DMS79 (cell line): ENCODE measurements at places on chromosomes 1 and 21.
A peak's percentile ranks its signal among the peaks of the same experiment; 100 is the strongest.

- DNase-seq: no peak
Observed at GRCh38 chr1:22317231-22317919, 134.3 kb upstream of the ZBTB40 start.

DNA sequence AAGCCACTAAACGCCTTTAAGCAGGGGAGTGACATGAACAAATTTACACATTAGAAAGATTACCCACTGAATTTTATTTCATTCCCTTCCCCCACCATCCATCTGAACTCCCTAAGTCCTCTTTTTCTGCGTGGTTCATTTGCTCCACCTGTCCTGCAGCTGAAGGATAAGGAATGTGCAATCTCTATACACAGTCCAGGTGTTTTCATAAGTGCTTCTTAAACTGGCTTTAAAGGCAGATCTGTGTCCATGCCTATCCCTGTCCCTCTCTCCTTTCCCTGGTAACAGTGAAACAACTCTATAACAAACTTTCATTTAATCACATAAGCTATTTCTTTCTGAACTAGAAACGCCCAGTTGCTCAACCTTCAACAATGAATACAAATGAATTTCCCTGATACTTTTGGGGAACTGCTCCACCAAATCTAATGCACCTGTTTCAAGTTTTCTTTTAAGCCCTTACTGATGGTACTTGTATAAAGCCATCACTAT is 8.4 kb downstream of the GSTM3 start:
- DNase-seq: peak; percentile 46

DNA sequence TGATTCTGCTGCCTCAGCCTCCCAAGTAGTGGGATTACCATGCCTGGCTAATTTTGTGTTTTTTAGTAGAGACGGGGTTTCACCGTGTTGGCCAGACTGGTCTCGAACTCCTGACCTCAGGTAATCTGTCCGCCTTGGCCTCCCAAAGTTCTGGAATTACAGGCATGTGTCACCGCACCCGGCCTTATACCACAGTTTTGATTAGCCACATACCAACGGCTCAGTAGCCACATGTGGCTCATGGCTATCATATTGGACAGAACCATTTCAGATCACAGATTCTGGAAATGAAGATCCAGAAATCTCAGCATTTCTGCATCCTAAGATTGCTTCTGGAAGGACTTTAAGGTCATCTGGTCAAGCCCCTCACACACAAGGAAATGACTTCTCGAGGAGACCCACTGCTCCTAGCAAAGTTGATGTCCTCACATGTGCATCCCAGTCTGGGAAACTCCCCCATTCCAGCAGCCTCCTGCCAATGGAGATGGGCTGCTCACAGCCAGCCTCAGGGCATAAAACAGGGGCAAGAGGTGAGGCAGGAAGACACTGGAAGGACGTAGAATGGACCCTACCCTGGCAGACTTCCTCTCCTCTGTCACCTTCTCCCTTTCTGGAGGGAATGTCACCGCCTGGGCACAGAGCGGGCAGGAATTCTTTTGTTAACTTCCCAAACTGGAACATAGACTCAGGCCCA is 17.5 kb upstream of the CITED4 start:
- no peak for DNase-seq

DNA sequence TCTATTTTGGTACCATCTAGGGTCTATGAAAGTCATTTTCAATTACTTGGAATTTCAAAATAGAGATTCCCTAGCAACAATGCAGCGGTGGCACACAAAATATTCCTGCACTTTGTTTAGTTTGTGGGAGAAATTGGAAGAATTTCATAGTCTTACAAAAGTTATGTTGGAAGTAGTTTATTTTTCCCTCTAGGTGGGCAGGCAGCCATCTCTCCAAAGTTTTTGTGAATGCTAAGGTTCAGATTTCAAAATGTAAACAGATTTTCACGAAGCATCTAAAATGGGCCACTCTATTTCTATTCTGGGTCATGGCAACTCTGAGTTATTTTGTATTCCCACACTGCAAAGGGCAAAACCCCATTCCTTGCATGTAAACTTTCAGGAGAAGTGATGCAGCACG is 8.0 kb downstream of the SMCP start:
- DNase-seq: no peak

DNA sequence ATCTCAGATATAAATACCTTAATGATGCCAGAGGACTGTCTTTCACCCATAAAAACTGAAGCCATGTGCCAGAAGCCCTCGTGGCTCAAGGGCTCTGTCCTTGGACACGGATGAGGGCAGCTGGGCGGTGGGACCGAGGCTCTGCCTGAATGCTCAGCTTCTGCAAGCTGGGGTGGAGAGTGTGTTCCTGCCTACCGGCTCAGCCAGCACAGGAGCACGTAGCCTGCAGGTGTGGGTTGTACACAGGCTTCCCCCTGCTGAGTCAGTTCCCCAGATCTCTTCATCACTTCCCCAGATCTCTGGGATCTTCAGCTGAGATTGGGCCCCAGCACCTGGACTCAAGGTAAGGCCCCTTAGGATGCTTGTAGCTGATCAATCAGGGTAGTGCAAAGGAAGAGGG is 15.4 kb downstream of the KCNJ15 start:
- no peak for DNase-seq

DNA sequence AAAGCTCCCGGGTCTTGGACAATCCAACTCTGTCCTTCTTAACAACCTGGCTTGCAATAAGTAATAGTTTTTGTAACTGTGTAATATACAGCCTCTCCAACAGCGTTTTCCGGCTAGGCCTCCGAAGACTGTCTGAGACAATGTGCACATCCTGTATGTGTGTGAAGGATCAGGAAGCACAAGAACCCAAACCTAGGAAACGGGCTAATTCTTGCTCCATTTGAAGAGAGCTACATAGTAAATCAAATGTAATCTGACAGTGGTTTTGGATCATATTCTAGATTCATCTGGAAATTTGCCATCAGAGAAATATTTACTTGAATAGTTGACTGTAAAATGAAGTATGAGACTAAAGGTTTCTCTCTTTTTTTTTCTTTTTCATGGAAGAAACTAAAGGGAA is 1.2 kb downstream of the GPR52 start:
- DNase-seq: no peak

- DNase-seq: no peak
Observed at GRCh38 chr21:27300770-27301169, 333.9 kb upstream of the ADAMTS5 start.

- DNase-seq: no peak
Observed at GRCh38 chr1:214378492-214378891, 97.5 kb downstream of the SMYD2 start.

GRCh38 chr1:154595621-154596020 is 12.4 kb downstream of the ADAR start:
- no peak for DNase-seq

DNA sequence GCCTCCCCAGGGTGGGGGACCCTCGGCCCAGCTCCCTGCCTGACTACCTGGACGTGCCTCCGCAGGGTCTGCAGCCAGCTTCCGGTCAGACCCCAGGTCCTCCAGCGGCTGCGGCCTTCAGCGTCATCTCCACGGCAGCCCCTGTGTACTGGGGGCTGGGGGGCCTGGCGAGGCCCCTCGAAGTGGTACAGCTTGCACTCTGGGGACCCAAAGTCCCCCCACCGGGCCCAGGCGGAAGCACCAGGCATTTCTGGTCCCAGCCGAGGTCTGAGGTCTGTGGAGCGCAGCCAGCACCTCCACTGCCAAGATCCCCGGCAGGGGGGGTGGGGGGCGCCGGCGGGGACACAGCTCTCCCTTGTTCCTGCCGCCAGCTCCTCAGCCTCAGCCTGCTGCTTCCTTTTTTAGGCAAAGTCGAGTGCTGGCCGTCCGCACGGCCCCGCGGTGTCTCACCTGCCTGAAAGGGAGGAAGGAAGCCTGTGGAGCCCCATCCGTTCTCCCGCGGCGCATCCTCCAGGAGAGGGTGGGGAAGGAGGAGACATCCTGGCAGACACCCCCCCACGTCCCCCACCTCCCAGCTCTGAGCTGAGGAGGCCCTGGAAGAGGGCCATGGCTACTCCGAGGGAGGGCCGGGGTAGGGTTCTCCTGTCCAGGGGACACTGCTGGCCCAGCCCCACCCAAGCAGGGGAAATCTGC is 1.2 kb upstream of the VWA1 start:
- DNase-seq: no peak

DNA sequence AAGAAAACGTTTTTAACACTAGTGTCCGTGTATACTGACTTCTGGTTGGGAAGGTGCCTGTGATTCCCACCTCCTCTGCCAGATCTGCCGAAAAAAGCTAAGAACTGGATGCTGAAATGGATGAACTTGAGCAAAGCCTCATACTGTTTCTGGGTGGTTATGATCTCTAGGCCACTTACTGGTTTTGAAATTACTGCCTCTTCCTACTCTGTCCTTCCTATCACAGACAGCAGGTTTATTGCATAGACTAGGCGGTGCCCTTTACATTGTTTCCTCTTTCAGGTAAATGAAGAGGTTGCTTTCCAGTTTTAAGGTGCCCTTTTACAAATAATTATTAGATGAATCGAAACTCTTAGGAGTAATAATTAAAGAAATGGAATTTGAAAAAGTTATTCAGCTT is 27.5 kb downstream of the PEX14 start:
- DNase-seq: no peak

- no peak for DNase-seq
Observed at GRCh38 chr1:152907686-152908601, at the start of gene IVL. Gene IVL, plus strand, starts transcription at chr1:152908546. Its CDS starts 1,252 bp downstream, at chr1:152909798.

- peak; percentile 88 for DNase-seq
Observed at GRCh38 chr1:119711804-119712341, at the start of gene PHGDH. Gene PHGDH, plus strand, starts transcription at chr1:119711934. Its CDS starts 89 bp downstream, at chr1:119712023.

DNA sequence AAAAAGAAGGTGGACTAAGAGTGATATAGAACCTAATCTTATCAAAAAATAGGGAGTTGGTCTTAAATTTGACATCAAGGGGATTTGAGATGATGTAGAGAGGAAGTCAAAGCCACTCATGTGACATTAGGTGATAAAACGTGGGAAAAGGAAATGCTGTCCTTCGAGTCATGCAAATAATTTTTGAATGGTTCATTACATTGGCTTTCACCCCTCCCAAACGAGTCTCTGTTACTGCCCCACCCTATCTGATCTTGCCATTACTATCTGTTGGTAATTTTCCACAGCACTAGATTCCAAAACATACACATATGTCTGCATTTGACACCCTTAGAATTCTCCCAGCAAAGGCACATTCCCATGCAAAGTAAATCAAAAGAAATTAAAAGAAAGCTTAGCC is 531.1 kb upstream of the ADAMTS5 start:
- DNase-seq: no peak
